ENCODE measurements at places on chromosomes 3 and 15.

DNA sequence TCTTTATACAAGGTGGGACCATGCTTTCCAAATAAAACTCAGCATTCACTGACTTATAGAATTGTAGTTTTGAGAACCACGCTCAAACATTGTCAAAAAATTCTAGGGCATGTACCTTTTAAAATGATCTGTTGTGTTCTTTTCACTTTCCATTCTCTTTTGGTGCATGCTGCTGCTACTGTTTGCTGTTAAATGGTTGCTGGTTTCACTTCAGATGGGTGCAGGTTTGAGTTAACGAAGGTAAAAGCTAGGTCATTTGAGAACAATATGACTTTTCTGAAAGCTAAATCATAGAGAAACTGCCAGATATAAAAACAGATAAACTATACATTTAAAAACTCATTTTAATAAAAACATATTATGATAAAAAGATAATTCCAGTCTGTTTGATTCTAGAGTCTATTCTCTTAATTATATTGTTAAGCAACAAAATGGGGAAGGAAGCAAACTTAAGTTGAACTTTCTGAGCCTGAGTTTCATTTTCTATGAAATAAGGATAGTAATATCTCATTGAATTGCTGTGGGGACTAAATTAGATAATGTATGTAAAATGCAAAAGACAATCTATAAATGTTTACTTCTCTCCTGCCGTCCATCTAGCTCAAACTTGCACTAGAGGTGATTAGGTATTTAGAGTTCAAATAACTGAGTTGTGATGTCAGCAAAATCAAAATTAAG lies 82.4 kb downstream of the OXSM start:
- no peak for DNase-seq

DNA sequence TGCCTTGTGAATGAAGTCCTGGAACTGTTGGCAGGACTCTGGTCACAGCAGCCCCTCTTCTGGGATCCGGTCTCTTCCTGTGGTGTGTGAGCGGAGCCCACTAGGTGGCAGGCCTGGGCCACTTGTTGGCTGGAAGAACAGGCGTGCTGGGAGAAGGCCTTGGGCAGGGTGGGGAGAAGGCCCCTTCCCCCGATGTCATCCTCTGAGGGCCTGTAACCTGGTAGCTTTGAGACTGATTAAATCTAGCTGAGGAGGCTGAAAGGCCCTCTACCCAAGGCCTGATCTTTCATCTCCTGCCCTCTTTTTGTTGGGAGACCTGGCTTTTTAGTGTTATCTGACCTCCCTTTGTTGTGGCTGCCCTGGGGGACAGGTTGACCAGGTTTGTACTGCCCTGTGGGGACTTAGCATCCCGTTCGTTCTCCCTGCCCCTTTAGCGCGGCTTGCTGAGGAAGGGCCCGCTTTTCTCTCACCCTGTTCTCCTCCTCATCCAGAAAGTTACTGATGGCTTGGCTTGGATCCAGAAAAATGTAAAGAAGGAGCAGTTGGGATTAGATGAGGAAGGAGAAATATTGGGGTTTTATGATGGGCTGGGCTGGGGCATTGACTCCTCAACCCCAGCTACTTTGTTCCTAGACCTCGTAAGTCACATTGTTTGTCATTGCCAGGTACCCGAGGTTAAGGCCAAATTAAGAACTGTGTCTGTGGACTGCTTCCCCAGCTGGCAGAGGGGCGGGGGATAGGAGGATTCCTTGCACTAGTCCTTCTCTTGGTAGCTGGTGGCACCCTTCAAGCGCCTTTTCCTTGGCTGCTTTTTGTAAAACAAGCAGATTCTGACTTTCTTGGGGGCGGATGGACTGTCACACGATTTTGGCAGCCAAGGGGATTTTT lies 48.5 kb downstream of the CHCHD6 start:
- DNase-seq: peak; percentile 23

DNA sequence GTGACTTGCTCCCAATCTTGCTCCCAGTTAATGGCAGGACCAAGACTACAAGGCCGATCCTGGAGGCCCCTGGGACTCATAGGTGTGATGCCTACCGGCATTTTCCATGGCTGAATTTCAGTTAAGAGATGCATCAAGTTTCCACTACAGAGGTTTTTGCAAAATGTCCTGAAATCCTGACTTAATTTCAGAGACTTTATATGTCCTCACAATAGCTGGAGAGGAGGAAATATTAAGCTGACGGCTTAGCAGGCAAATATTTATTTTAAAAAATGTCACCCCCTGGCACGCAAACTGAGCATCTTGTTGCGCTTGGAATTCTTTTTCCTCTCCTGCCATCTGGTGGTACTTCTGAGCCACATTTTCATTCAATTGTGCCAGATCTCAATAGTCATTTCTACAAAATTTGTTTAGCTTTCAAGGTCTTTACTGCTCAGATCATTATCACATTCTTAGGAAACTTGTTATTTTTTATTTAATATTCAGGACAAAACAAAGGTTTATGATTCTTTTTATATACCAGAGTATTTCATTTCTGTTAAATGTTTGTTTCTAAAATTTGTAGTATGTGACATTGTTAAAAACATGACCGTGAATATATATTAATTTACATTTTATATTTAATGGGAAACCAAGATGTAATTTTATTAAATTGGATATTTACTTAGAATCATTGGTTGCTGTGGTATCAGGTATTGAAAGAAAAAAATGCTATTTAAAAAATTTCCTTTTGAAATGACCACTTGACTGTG lies 189.2 kb upstream of the THRB start:
- DNase-seq: no peak

DNA sequence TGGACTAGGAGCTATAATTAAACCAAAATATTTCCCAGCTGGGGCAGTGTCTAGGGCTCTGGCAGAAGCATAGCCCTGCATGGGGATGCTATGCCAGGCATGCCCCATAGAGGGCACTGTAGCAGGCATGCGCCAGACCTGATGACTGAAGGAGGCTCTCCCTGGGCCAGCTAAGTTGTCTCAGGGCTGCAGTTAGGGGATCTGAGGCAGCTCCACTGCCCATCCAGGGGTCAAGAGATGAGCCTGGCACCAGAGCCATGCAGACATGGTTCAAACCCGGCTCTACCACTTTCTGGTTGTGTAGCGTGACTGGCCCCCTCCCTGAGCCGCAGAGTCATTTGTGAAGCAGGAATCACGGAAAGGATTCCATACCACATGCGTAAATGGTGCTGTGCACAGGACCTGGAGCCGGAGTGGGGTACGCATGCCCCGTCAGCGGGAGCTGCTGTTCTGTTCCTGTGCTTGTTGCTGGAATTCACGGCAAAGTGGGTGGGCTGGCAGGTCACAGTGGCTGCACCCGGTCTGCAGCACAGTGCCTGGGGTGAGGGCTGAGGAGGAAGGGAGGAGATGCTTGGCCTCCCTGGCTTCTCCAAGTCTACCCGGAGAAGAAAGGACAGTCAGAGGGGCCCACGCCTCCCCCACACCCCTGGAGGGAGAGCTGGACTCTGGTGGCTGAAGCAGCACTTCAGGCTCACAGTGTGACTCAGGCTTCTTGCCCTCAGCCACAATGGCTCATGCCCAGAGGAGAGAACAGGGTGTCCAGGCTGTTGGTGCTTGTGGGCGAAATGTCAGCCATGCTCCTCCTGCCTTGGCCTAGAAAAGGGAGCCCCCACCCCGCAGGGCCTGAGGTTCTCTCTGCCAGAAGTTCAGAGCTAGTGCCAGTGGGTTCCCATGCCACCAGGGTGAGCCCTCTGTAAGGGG lies 43.1 kb downstream of the DNASE1L3 start:
- DNase-seq: peak; percentile 13

GRCh38 chr3:10192953-10193691 lies 28.4 kb downstream of the IRAK2 start:
- DNase-seq: peak; percentile 35

- no peak for DNase-seq
These were observed 141.8 kb downstream of the UBE2E2 start for GRCh38 chr3:23344886-23345285.

DNA sequence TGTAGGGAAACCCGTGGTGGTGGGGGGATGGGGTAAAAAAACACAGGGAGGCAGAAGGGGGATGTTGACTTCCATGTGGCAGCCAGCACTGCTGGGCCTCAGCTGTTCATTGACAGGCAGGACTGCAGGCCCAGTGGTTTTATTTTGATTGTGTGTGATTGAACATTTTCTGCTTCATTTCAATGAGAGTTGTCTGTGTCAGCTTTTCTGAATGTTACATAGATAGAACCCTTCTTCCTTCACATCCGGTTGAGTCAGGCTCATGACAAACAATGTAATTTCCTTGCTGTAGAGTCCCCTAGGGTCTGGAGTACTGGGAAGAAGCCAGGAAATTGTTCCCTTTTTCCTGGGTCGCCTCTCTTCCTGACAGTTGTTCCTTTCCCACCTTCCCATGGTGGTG lies 8.2 kb upstream of the RPP25 start:
- DNase-seq: no peak

- no peak for DNase-seq
These were observed 76.9 kb upstream of the TNFAIP8L3 start for GRCh38 chr15:51171634-51171932.

- no peak for DNase-seq
These were observed 5.9 kb downstream of the MME start for GRCh38 chr3:155086051-155086450.

- DNase-seq: no peak
These were observed 785 bp downstream of the MFSD1 start for GRCh38 chr3:158802409-158803268.

GRCh38 chr3:98545940-98546339 lies 14.2 kb downstream of the GPR15 start:
- DNase-seq: no peak

DNA sequence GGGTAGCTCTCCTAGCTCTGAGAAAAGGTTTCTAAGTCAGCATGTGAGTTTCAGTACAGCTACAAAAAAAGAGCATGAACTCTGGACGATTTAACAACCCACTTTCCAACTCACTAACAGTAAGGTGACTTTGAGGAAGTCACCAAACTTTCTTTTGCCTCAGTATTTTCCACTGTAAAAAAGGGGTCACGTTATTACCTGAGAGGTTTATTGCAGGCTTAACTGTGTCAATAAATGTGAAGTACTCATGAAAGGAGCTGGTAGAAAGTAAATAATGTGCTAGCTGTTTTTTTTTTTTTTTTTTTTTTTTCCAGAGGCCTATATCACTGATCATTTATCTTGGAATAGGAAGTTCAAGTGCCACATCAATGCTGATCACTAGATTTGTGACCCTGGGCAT lies 89.3 kb downstream of the PLSCR2 start:
- no peak for DNase-seq

DNA sequence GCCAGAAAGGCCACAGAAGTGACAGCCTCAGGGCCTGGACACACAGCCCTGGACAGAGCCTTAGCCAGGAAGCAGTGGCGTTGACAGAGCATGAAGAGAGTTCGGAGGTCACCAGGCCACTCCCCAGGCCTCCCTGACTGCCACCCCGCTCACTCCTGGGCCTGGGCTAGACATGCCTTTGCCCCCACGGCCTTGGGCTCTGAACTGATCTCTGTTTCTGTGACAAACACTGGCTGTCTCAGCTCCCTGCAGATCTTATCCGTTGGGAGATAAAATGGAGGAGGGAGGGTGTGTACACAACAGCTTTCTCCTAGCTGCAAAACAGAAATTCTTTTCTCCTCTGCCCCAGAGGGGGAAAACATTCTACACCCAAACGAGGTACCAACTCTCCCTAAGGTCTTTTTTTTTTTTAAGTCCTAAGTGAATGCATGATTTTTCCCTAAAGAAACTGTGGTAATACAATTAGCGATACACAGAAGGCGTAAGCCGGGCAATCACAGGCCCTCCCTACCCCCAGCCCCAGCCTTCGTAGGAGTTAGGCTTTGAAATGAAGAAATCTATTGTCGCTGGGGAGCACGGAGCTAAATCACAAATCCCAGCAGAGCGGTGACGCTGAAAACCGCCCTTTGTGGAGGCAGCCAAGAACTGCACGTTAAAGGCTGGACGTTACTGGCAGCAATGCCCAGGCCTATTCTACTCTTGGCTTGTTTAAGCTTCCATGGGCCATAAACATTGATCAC lies 45.0 kb downstream of the SRGAP3 start:
- no peak for DNase-seq

DNA sequence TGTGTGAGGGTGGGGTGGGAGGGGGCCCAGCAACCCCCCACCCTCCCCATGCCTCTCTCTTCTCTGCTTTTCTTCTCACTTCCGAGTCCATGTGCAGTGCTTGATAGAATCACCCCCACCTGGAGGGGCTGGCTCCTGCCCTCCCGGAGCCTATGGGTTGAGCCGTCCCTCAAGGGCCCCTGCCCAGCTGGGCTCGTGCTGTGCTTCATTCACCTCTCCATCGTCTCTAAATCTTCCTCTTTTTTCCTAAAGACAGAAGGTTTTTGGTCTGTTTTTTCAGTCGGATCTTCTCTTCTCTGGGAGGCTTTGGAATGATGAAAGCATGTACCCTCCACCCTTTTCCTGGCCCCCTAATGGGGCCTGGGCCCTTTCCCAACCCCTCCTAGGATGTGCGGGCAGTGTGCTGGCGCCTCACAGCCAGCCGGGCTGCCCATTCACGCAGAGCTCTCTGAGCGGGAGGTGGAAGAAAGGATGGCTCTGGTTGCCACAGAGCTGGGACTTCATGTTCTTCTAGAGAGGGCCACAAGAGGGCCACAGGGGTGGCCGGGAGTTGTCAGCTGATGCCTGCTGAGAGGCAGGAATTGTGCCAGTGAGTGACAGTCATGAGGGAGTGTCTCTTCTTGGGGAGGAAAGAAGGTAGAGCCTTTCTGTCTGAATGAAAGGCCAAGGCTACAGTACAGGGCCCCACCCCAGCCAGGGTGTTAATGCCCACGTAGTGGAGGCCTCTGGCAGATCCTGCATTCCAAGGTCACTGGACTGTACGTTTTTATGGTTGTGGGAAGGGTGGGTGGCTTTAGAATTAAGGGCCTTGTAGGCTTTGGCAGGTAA lies 8.1 kb downstream of the FAM131A start:
- DNase-seq: no peak

DNA sequence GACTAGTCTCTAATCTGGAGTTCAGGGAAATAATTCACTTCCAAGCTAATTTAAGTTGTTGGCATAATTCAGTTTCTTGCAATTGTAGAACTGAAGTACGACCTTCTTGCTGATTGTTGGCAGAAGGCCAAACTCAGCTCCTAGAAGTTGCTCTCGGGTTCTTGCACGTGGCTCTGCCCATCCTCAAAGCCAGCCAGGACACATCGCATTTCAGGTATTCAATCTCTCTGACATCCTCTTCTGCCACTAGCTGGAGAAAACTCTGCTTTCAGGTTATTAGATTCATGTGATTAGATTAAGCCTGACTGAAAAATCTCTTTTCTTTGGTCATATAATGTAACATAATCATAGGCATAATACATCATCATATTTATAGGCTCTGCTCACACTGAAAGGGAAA lies 362.0 kb downstream of the ZPLD1 start:
- no peak for DNase-seq

- DNase-seq: no peak
These were observed 604.9 kb upstream of the CFAP20DC start for GRCh38 chr3:59654480-59655417.

- DNase-seq: no peak
These were observed 75.5 kb downstream of the MSL2 start for GRCh38 chr3:136120373-136121348.

All from activated T-helper 9 cell treated with anti-CD3 and anti-CD28 coated beads, Interleukin-2, amount 50 U/mL, for 16 hours (primary cell).